ENCODE measurements at places on chromosomes 13 and 19. TPM values are rescaled to one million over a fixed set of nuclear protein-coding genes. Genes with fewer than 3 reads are reported as not detected.

GRCh38 chr13:85501616-85502015, 297.6 kb downstream of the SLITRK6 start:
- H3K4me3 ChIP-seq: no peak overlapping the region
- no peaks in the 10 kb centered on the region for H3K27me3 ChIP-seq
- no peaks in the 10 kb centered on the region for H3K36me3 ChIP-seq
- no peak for DNase-seq
- H3K27ac ChIP-seq: no peak overlapping the region
- H3K4me1 ChIP-seq: no peaks in the 10 kb centered on the region

GRCh38 chr13:46551410-46552302, 1.3 kb upstream of the LRCH1 start:
- H3K27me3 ChIP-seq: no peaks in the 10 kb centered on the region
- peak; percentile 85 for DNase-seq
- peak overlapping the region; percentile 98 for H3K27ac ChIP-seq
- H3K4me1 ChIP-seq: peaks cover 37% of the 10 kb centered on the region

DNA sequence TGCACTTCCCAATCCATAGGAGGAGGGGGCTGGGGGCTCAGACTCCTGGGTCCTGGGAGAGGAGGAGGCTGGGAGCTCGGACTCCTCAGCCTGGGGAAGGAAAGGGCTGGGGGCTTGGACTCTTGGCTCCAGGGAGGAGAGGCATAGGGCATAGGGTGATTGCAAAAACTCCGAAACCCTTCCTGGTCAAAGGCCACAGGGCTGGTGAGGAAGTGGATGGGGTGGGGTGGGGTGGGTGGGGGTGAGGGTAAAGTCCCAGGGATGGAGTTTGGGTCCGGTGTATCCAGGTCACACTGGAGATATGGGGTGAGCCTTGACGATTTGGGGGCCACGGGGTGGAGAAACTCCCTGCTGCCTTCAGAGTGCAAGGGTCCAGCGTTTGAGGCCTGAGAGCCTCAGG, 2.8 kb downstream of the MYH14 start:
- no peak overlapping the region for H3K4me3 ChIP-seq
- peaks cover 38% of the 10 kb centered on the region for H3K27me3 ChIP-seq
- H3K27ac ChIP-seq: no peak overlapping the region
- H3K36me3 ChIP-seq: no peaks in the 10 kb centered on the region

DNA sequence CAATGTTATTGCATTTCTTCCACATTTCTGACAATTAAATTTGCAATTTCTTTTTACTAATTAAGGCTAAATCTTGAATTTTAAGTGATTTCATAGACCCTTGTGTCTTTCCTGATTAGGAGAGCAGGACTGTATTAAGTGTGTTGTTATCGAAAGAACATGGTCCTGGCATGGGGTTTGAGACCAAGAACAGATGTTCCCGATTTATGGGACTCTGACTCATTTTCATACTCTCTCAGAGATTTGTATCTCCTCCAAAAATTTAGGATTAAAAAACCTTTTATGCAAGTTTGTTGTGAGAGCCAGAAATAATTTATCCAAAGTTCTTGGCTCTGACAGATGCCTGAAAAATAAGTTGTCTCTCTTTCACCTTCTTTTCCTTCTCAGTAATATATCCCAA, 589.3 kb upstream of the ARGLU1 start:
- no peaks in the 10 kb centered on the region for H3K36me3 ChIP-seq
- no peak overlapping the region for H3K27ac ChIP-seq
- no peak for DNase-seq
- no peaks in the 10 kb centered on the region for H3K4me1 ChIP-seq

DNA sequence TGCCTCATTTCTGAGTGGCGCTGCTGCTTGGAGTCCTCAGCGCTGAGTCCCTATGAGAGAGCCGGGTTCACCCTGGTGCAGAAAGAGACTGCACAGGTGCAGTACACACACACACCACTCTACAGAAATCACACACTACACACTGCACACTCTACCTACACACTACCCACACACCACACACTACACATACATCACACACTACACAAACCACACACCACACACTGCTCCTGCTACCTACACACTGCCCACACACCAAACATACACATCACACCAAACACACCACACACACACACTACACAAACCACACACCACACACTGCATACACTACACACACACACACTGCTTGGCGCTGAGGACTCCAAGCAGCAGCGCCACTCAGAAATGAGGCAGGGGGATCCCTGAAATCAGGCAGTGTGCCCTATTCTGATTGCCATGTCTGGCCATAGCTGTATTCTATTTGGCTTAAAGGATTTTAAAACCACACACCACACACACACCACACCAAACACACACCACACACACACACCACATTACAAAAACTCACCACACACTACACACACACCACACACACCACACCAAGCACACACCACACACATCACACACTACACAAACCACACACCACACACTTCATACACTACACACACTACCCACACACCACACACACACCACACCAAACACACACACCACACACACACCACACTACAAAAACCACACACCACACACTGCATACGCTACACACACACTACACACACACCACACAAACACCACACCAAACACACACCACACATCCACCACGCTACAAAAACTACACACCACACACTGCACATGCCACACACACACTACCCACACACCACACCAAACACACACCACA, 4.9 kb downstream of the MAG start:
- no peaks in the 10 kb centered on the region for H3K4me1 ChIP-seq
- DNase-seq: no peak
- no peak overlapping the region for H3K4me3 ChIP-seq
- H3K27me3 ChIP-seq: peaks cover 65% of the 10 kb centered on the region
- no peak overlapping the region for H3K27ac ChIP-seq
- H3K36me3 ChIP-seq: no peaks in the 10 kb centered on the region

Gene ZFP14
- total RNA-seq: 3.5 TPM

DNA sequence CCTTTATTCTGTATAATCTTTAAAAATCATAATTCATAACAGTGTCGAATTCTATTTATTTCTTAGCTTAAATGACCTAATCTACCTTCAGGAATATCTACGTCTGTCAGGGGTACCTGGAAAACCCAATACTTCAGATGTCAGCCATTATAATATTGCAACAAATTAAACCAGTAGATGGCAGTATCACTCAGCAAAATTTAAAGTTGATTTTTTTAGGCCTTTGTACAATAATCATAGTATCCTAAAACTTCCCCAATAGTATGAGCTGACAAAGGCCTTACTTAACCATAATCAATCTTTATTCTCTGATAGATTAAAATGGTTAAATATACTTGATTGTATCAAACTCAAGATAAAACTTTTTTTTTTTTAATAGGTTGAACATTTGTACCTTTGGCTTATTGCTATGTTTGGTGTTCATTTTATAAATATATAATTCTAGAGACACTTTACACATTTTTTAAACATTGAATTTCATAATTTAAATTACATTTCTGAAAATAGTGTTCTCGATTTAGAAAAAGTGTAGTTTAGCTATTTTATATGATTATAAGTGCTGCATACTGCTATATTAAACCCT, 830.2 kb upstream of the SPRY2 start:
- no peak overlapping the region for H3K27ac ChIP-seq
- DNase-seq: no peak
- no peak overlapping the region for H3K4me3 ChIP-seq
- no peaks in the 10 kb centered on the region for H3K36me3 ChIP-seq
- no peaks in the 10 kb centered on the region for H3K27me3 ChIP-seq
- no peaks in the 10 kb centered on the region for H3K4me1 ChIP-seq

GRCh38 chr19:17757125-17757524, 5.8 kb downstream of the FCHO1 start:
- H3K36me3 ChIP-seq: no peaks in the 10 kb centered on the region
- H3K4me1 ChIP-seq: no peaks in the 10 kb centered on the region
- H3K4me3 ChIP-seq: no peak overlapping the region
- H3K27ac ChIP-seq: no peak overlapping the region

Gene PRSS57
- not detected for total RNA-seq

GRCh38 chr13:86976521-86977324, 694.4 kb upstream of the SLITRK5 start:
- H3K4me3 ChIP-seq: no peak overlapping the region
- no peaks in the 10 kb centered on the region for H3K27me3 ChIP-seq
- DNase-seq: no peak
- no peaks in the 10 kb centered on the region for H3K4me1 ChIP-seq

DNA sequence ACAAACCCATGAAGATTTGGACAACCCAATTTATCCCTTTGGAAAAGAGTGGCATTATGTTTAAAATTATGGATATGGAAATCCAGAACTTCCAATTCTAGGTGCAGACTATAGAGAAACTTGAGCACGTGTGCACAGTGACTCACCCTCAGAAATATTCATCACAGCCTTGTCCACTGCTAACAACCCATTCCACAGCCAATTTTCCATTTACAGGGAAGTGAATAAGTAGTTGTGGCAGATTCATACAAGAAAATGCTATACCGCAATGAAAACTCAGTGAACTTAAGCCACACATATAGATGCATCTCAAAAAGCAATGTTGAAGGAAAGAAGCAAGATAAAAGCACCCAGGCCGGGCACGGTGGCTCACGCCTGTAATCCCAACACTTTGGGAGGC, 133.3 kb downstream of the USP12 start:
- no peak overlapping the region for H3K4me3 ChIP-seq
- no peak for DNase-seq
- H3K27me3 ChIP-seq: no peaks in the 10 kb centered on the region

DNA sequence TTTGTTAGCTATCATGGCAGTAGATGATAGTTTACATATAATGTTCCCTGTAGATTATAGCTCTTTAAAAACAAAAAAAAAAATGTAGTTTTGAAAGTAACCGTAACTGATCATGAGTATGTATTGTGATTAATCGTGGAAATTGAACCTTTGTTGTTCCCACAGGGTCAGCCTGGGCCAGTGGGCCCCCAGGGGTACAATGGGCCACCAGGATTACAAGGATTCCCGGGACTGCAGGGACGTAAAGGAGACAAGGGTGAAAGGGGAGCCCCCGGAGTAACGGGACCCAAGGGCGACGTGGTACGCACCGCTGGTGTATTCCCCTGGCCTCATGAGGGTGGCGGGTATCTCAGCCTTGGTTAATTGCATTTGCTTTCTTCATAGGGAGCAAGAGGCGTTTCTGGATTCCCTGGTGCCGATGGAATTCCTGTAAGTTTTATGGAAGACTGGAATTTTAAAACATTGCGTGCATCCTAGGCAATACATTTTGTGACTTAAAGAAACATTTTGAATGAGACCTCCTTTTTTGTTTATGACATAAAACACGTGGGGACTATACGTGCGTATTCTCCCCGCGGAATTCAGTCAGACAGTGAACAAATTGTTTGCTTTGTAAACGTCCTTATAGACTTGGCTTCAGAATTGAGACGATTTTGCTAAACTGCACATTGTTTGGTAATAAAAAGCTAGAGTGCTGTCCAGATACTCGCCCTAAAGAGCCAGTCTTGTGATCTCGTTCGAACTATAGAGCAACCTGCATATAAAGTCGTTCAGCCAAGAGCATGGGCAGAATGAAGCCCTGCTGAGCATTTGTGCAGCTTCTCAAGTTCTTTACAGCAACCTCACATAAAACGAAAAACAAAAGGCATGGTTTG, 117.7 kb downstream of the COL4A2 start:
- H3K36me3 ChIP-seq: no peaks in the 10 kb centered on the region
- H3K27me3 ChIP-seq: no peaks in the 10 kb centered on the region
- DNase-seq: no peak
- H3K27ac ChIP-seq: peak overlapping the region; percentile 30

Gene SYNE4
- total RNA-seq: not detected

- no peaks in the 10 kb centered on the region for H3K36me3 ChIP-seq
- DNase-seq: no peak
- H3K4me1 ChIP-seq: no peaks in the 10 kb centered on the region
- H3K27ac ChIP-seq: no peak overlapping the region
- no peaks in the 10 kb centered on the region for H3K27me3 ChIP-seq
Measured at GRCh38 chr13:36029166-36029565, 102.0 kb downstream of the DCLK1 start.

DNA sequence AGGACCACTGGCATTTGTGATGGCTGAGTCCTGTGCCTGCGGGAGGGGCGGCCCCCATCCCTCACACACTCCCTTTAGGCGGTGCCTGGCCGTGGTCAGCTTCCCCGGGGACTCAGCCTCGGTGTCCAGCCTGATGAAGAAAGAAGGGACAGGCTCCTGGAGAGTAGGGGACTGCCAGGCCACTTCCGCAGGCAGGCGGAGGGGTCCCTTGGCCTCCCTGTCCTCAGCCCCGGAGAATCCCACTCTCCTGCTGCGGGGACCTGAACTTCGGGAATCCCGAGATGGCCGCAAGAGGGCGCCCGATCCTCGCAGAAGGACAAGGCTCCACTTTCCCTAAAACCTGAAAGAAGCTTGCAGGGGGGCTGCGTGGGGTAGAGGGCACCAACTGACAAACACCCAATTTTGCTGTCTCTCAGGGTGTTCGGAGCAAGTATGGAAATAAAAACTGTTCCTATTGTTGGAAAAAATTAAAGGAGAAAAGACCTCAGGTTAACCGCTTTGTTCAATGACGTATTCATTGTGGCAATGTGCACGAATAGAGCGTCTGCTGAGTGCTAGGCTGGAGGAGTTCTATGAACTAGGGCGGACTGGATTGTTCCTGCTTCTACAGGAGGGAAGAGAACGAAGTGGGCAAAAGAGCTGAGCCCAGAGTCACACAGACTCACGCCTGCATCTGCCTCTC, 297.3 kb downstream of the ZNF536 start:
- DNase-seq: peak; percentile 56
- no peaks in the 10 kb centered on the region for H3K36me3 ChIP-seq
- no peak overlapping the region for H3K27ac ChIP-seq

DNA sequence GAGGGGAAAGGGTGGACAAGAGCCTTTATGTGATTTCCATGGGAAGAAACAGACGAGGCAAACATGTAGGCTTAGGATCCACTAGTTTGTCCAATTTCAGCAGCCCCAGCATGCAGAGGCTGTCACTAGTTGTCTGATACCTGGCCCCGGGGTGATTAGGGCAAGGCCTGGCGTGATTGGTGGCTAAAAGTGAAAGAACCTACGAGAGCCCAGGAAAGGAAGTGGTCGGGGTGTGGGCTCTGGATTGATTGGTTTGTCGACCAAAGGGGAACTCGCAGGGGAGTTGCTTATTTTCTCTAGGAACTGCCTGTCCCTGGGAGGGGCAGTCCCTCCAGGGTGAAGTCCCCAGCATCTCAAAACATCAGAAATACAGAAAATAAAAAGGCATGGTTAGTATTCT, 64.2 kb upstream of the UQCRFS1 start:
- no peak overlapping the region for H3K4me3 ChIP-seq
- no peaks in the 10 kb centered on the region for H3K4me1 ChIP-seq
- H3K36me3 ChIP-seq: no peaks in the 10 kb centered on the region
- peaks cover 32% of the 10 kb centered on the region for H3K27me3 ChIP-seq

Gene MATK
- total RNA-seq: 0.80 TPM

Data from heart right ventricle (tissue), 16 donors.